ENCODE measurements at places on chromosomes 16 and 17.

DNA sequence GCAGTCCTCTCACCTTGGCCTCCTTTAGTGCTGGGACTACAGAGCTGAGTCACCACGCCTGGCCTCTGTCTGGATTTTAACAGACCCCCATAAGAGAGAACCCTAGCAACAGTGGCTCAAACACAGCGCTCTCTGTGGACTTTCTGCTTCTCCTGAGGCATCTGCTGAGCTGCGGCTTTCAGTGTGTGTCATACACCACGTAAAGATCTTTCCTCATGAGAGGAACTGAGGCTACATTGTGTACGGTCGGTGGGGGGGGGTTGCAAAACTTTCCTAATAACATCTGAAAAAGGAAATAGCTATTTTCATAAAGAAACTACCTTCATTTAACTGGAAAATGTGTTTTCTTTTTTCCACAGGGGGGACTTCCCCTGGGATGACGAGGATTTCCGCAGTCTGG lies 32.9 kb downstream of the DEF8 start:
- DNase-seq: no peak

DNA sequence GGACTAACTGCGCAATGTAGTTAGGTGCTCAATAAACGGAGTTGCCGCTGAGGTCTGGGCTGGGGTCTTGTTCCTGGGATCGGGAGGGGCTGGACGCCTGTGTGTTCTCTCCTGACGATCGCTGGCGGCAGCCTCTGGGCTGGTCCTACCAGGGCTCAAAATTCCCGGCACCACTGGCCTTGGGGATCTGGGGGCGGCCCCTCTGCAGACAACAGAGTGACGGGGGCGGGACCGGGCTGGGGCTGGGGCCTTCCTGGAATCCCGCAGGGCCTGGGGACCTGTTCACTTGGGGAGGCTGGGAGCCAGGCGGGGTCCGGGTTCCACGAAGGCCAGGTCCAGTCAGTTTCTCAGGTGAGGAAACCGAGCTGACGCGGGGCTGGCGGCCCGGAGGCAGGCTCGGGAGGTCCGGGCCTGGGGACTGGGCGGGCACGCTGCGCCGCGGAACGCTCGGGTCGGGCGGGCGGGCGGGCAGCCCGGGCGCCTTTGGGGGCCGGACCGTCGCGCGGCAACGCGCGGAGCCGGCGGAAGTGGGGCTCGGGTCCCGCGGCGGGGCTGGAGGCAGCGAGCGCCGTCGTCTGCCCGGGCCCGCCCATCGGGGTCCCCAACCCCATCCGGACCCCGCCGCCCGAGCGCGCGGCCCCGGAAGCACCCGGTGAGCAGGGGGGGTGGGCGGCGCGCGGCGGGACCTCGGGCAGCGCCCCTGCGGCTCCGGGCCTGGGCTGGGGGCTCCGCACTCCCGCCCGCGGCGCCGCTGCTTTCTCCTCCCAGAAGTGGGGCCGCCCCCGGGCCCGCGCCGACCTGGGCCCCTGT lies at the start of gene PIGQ:
PIGQ (plus strand) TSS at position 524 of the 810 bp plus-strand sequence. CDS start 4,107 bp downstream, outside the sequence.
- DNase-seq: peak; percentile 50

- no peak for DNase-seq
These were observed 11.8 kb downstream of the NLRC5 start for GRCh38 chr16:57001026-57001679.

- no peak for DNase-seq
These were observed 58.9 kb upstream of the CIBAR2 start for GRCh38 chr16:85171004-85171758.

- DNase-seq: no peak
These were observed 3.2 kb upstream of the IL17C start for GRCh38 chr16:88634994-88635670.

GRCh38 chr17:56176091-56176490 lies 22.8 kb downstream of the ANKFN1 start:
- DNase-seq: no peak

DNA sequence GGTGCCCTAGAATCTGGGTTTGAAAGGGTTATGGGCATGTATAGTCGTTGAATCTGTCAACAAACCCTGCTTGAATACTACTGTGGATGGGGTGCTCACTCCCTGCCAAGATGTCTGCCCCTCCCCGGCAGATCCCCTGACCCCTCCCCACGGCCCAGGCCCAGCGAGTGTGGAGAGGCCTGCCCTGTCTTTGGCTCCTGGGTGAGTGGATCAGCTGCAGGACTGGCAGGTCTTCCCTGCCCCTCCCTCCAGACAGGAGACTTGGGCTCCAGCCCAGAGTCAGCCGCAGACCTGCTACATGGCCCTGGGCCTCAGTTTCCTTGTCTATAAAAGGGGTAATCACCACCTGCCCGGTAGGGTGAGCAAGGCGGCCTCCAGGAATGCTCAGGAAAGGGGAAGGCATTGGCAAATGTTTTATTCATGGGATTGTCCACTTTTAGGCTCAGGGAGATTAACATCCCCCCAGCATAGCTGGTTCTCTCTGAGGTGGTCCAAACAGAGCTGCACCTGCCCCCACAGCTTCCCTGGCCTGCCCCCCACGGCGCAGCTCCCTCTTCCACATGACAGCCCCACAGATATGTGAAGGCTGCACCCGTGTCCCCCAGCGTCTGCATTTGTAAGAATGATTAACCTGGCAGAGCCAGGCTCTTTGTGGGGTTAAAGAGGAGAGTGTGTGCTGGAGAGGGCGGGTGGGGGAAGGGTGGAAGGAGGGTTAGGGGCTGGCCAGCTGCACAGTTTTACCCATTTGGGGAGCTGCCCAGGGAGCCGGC lies 18.5 kb upstream of the SPNS2 start:
- DNase-seq: no peak

DNA sequence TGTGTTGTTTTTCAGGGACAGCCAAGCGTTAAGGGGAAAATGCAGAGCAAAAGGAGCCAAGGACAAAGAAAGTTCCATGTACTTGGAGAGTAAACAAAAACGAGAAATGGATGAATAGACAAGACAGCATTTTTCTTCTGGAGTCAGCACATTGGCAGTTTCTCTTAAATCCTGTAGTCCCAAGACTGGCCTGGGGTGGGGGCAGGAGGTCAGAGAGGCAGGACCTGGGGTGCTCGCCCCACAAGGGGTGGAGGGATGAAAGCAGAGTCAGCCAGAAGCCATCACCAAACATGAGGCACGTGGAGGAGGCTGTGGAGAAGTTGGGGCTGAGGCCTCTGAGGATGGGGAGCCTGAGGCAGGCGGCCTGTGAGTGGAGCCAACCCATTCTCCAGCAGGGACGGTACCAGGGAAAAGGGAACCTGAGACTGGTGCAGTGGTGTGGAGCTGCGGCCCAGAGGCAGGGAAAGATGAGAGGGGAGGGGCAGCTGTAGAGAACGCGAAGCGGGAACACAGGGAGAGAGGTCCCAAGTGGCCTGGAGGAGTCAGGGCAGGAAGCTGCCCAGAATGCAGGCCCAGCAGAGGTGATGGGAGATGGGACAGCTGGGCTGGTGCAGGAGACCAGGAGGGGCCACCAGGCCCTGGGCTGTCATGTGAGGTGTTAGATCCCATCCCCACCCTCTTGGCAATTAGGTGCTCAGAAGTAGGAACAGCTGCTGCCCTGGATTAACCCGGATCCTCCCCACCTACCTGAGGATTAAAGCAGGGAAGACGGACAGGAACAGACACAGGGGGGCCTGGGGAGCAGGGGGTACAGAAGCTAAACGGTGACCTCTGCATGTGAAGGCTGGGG lies 3.3 kb downstream of the TLCD3B start:
- no peak for DNase-seq

GRCh38 chr17:39664581-39665561 lies at the start of gene TCAP:
Gene TCAP (plus strand): TSS chr17:39665349. CDS start chr17:39665360, 11 bp downstream.
- DNase-seq: no peak

DNA sequence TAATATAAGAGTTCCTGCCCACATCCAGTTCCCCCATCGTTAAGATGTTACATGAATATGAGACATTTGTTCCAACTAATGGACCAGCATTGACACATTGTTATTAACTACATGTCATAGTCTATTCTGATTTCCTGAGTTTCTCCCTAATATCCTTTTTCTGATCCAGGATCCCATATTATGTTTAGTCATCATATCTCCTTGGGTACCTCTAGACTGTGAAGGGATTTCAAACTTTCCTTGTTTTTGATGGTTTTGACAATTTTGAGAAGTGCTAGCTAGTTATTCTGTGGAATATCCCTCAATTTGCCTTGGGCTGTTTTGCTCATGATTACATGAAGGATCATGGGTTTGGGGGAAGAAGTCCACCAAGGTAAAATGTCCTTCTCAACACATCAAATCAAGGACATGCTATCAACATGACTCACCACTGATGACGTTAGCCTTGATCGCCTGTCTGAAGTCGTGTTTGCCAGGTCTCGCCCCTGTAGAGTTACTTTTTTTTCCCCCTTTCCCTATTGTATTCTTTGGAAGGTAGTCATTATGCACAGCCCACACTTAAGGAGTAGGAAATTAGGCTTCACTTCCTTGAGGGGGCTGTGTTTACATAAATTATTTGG lies 42.5 kb downstream of the CACNG3 start:
- no peak for DNase-seq

DNA sequence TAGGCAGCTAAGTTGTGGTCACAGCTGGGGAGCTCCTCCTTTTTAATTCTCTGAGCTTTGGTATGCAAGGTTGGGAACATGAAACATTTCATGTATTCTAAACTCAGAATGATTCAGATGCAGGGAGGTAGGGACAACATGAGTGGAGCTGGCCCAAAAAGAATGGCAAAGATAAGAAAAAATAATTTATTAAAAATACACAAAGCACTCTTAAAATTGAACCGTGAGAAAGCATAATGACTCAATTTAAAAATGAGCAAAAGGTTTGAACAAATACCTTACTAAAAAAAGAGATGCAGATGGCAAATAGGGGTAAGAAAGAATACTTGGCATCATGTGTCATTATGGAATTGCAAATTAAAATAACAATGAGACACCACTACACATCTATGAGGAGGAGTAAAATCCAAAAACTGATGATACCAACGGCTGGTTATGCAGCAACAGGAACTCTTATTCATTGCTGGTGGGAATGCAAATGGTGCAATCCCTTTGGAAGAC lies 175.6 kb upstream of the IRX3 start:
- no peak for DNase-seq

DNA sequence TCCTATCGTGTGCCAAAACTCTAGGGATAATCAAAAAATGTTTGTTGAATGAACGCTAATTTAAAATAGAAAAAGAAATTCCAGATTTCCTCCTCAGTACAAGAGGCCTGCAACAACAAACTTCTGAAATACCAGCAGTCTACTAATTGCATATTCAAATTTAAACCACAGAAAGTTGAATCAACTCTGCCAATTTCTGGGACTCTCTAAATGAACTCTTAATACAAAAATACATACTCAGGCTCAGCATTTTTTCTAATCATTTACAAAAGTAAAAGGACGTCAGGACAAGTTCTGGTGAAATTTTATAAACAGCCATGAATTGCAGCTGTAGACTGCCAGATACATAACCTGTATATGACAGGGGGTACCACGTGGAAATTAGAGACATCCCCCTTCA lies 49.0 kb downstream of the KANSL1 start:
- DNase-seq: no peak

GRCh38 chr17:81328978-81329926 lies 34.1 kb upstream of the SLC38A10 start:
- no peak for DNase-seq

GRCh38 chr16:75280331-75280804 lies 28.9 kb upstream of the BCAR1 start:
- DNase-seq: no peak

- DNase-seq: no peak
These were observed 130.1 kb upstream of the TMEM97 start for GRCh38 chr17:28188841-28189263.

DNA sequence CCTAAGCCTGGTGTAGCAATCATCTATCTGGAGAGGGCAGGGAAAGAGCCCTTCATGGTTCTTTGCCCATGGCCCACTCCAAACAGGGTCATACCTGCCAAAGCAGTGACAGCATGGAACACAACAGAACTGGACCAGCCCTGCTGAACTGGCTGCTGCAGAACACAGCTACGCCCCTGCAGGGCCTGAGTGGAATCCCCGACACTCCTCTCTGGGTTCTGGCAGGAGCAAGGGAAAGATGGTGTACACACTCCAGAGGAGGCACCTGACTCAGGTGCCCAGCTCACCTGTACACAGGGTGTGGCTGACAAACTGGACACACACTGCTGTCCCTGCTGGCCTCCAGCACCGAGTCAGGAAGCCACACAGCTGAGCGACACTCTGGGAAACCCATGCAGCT lies 19.8 kb downstream of the MIEF2 start:
- no peak for DNase-seq

- no peak for DNase-seq
These were observed 103.7 kb downstream of the NPIPB5 start for GRCh38 chr16:22614271-22614947.

GRCh38 chr17:7220593-7221277 lies 997 bp downstream of the ACADVL start:
- no peak for DNase-seq

GRCh38 chr17:67477687-67478086 lies 100.6 kb downstream of the PITPNC1 start:
- DNase-seq: no peak

DNA sequence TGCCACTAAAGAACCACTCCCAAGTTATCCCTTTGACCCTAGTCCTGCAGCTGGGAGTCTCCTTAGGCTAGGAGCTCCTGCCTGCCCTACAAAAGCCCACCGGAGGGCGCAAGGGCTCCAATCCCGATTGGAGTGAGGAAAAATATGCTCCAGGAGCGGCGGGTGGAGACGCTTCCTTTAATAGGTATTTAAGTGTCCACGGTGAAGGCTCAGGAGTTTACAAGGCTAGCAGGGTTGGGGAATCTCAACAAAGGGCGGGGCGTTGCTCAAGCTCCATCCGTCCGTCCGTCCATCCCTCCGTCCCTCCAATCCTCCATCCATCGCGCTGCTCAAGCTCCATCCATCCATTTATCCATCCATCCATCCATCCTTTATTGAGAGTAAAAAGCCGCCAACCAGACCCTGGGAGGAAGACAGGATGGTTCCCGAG lies 556 bp upstream of the SPNS1 start:
- DNase-seq: no peak

DNA sequence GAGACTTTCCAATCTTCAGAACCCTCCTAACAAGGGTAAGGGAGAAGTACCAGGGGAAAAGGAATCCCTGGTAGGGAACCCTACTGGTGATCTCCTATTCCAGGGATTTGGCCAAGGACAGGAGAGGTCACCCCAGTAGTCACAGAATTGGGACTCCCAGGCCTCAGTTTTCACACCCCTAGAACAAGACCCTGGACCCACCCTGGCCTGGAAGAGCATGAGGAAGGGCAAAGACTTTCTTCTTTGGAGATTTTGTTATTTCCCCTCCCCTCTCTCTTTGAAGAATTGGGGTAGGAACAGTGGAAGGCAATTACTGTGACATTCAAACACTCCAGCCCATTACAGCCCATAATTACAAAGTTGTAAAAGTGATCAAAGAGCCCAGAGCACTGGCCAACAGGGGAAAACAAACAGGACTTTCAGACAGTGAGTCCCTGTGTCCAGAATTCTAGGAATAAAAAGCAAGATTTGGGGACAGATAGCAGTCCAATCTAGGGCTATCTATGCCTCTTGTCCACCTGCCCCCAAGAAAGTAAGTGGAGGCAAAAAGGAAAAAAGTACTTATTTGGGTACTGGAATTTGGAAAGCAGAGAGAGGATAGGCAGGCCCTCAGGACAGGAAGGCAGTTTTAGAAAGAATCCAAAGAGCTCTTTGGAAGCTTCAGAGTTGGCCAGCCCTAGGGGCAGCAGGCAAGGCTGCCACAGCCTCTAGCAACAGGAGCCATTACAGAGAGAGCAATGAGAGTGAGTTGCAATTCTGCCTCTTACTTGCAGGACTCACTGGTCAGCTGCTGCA lies 13.4 kb upstream of the SUPT4H1 start:
- DNase-seq: no peak

GRCh38 chr16:29665294-29666077 lies 2.4 kb downstream of the SPN start:
- no peak for DNase-seq

- DNase-seq: no peak
These were observed 47.8 kb downstream of the PDPK1 start for GRCh38 chr16:2585651-2586081.

- DNase-seq: no peak
These were observed 9.1 kb downstream of the ITGAM start for GRCh38 chr16:31268891-31269290.

All from activated CD8-positive, alpha-beta memory T cell treated with anti-CD3 and anti-CD28 coated beads for 1 hour (primary cell).